ENCODE measurements at places on chromosomes 16 and 17. TPM values are rescaled to one million over a fixed set of nuclear protein-coding genes. Genes with fewer than 3 reads are reported as not detected.

The HOXB3 gene
- total RNA-seq, result 4.2 TPM

The TERB1 gene
- not detected for total RNA-seq

The SYNGR3 gene
- 2.5 TPM for total RNA-seq

The EVI2A gene
- 17.7 TPM for total RNA-seq

The KREMEN2 gene
- total RNA-seq, result 2.5 TPM

The ALDH3A1 gene
- total RNA-seq, result 0.85 TPM

The DRG2 gene
- 55.9 TPM for total RNA-seq

The DDX28 gene
- total RNA-seq, result 18.9 TPM

GRCh38 chr17:47735536-47736011, 2.5 kb downstream of the TBX21 start:
- no peak for DNase-seq

- no peak for DNase-seq
Observed at GRCh38 chr16:49647673-49648072, 208.2 kb downstream of the ZNF423 start.

DNA sequence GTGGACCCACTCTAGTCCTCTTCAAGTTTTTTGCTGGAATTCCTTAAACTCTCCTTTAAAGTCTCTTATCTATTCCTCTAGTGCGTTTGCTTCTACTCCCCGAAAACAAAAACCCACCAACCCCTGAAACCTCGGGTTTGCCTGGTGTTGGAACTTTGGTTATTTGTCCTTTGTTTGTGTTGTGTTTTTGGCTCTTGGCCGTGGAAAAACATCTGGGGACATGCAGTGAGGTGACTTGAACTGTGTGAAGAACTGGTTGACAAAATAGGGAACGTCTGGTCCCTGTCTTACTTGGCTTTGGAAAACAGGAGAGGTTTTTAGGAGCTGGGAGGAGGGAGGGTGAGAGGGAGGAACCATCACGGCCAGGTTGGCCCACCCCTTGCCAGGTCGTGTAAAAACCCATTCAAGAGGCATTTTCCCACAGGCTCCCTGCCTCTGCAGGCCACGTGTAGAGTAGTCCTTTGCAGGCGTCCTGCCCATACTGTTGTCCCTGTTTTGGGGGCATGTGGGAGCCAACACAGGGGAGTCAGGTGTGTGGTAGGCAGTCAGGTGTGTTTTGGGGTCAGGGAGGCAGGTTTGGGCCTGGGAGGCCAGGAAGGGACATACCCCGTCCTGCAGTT, 169.3 kb downstream of the RAB11FIP4 start:
- no peak for DNase-seq

DNA sequence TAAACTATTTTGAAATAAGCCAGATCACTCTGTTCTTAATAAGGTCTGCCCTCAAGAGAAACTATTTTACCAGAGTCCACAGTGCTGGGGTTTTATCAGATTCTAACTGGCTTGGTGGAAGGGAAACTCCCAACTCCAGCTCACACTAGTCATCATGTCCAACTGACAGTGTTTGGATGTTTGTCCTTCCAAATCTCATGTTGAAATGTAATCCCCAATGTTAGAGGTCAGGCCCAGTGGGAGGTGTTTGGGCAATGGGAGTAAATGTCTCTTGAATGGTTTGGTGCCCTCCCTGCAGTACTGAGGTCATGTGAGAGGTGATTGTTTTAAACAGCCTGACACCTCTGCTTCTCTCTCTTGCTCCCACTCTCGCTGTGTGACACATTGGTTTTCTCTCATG, 1301.0 kb upstream of the CDH8 start:
- DNase-seq, result no peak
